CD4-positive, CD25-positive, alpha-beta regulatory T cell (primary cell): ENCODE measurements at places on chromosomes 1 and 21.

GRCh38 chr1:92482665-92483609 is 3.8 kb downstream of the GFI1 start:
- H3K4me1 ChIP-seq, result peaks cover 54% of the 10 kb centered on the region
- H3K27me3 ChIP-seq, result no peaks in the 10 kb centered on the region
- H3K36me3 ChIP-seq, result no peaks in the 10 kb centered on the region
- peak; percentile 48 for DNase-seq
- H3K27ac ChIP-seq, result no peak overlapping the region

GRCh38 chr1:209435654-209436566 is 147.6 kb upstream of the CAMK1G start:
- H3K27me3 ChIP-seq, result no peaks in the 10 kb centered on the region
- peak; percentile 34 for DNase-seq
- no peak overlapping the region for H3K4me3 ChIP-seq
- H3K36me3 ChIP-seq, result no peaks in the 10 kb centered on the region

GRCh38 chr1:71967670-71968069 is 314.7 kb downstream of the NEGR1 start:
- no peaks in the 10 kb centered on the region for H3K36me3 ChIP-seq
- H3K4me1 ChIP-seq, result no peaks in the 10 kb centered on the region
- H3K27me3 ChIP-seq, result no peaks in the 10 kb centered on the region
- H3K27ac ChIP-seq, result no peak overlapping the region
- H3K4me3 ChIP-seq, result no peak overlapping the region
- DNase-seq, result no peak

DNA sequence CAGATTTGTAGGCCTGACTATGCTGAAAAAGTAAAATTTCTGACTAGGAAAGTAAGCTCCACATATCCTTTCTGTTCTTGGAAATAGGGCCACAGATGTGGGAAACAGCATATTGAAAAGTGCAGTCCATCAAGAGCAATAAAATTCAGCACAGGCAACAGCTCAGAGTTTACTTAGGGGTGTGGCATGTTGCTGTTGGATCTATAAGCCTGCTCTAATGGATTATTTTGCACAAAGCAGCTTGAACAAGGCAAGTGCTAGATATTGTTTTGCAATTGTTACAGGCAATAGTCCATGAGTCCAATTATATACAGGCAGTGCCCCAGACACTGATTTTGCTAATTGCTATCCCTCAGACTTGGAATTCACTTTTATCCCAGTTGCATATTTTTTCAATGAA is 289.8 kb upstream of the SNX7 start:
- H3K27ac ChIP-seq, result no peak overlapping the region
- no peaks in the 10 kb centered on the region for H3K27me3 ChIP-seq
- H3K4me1 ChIP-seq, result no peaks in the 10 kb centered on the region
- no peak overlapping the region for H3K4me3 ChIP-seq

DNA sequence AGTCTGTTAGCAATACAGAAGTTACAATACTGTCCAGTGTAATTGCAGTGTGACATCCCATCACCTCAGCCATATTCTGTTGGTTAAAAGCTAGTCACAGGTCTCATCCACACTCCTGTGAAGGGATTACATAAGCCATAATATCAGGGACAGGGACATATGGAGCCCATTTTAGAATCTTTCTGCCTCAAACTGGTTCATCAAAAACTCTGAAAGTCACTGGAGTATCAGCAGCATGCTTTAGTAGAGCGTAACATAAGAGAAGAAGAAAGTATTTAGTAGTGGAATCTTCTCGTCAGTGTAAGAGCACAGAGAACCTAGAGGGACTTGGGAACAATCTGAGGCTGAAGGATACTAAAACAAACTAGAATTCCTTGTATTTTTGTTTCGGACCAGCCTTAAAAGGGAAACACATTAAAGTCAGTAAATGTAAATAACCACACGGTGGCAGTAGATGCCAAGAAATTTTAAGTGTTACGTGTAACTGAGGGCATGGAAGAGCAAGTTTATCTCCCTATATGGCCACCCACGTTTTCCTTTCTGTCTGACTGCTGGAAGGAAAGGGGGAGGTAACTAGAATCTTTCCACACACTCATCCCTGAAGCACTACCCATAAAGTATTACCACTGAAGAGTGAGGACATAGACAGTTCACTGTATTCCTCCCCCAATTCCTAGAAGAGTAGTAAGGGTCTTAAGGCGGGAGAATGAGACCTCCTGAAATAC is 41.6 kb upstream of the AGL start:
- no peak overlapping the region for H3K27ac ChIP-seq
- peaks cover 22% of the 10 kb centered on the region for H3K27me3 ChIP-seq
- DNase-seq, result peak; percentile 22
- no peaks in the 10 kb centered on the region for H3K36me3 ChIP-seq

DNA sequence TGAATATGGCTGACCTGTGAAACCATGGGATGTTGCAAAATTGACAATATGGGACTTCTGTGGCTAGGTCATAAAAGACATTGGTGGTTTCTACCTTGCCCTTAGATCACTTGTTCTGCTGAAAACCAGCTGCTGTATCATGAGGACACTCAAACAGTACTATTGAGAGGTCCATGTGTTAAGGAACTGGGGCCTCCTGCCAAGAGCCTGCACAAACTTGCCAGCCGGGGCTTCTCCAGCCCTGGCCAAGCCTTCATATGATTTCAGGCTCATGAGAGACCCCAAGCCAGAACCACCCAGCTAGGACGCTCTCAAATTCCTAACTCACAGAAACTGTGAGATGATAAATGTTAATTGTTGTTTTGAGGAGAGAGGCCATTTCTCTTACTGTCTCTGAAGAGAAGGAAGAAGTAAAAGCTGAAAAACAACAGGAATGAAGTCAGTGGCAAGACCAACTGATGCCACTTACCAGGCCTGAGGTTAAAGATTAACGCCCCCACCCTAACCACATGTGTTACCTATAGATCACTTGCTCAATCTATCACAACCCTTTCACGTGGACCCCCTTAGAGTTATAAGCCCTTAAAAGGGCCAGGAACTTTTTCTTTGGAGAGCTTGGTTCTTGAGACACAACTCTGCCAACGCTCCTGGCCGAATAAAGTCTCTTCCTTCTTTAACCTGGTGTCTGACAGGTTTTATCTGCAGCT is 3.9 kb upstream of the PITHD1 start:
- no peak for DNase-seq
- no peak overlapping the region for H3K4me3 ChIP-seq
- no peaks in the 10 kb centered on the region for H3K27me3 ChIP-seq
- H3K27ac ChIP-seq, result no peak overlapping the region
